ENCODE measurements at places on chromosomes 5 and 9.

DNA sequence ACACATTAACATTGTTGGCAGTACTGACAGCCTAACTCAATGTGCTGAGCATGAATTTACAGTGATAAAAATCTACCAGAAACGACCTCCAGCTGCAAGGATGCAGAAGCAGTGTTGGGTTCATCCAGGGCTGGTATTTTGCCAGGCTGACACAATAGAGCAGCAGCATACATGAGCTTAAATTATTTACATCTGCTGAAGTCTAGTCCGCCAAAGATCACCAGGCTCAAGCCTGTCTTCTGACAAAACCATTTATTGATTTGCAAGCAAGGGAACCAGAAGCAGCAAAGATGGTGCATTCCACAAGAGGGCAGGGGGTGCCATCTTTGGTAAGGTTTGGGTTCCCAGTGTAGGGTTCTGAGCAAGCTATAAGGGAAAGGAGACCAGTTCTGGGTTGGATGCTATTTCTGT is 8.7 kb upstream of the C5orf34 start:
- no peak for DNase-seq

DNA sequence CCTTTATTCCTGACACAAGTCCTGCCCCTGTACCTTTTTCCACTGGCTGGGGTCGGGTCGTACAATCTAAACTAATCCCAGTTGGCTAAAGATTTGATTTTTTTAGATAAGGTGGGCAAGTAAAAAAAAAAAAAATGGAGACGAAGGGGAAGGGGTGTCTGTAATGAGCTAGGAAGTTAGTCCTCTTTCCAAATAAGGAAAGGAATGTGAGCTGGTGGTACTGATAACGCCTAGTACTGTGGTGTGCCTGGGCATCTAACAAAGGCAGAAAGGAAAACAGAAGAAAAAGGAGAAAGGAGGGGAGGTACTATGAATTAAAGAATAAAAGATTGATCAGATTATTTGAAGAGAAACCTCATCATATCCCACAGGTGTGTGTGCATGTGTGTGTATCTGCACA is 21.3 kb downstream of the PRDM9 start:
- DNase-seq, result no peak

DNA sequence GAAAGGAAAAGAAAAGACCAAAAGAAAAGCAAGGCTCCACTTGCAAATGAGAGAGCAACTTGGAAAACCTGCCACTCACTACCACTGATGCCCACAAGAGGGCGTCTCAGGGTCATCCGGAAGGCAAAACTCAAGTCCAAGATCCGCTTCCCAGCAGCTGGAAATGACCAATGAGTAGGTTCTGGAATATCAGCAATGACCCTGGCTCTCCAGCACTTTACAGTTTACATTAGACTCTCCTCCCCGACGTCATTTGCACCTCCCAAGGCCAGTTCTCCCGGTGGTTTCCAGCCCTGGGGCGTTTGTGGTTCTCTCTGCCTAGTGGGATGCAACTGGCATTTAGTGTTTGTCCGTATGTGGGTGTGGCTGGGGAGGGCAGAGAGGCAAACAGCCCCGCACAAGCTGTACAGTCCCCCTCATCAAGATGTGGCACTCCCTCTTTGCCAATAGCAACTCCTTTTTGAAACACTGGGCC is 193.8 kb upstream of the ZNF618 start:
- no peak for DNase-seq

DNA sequence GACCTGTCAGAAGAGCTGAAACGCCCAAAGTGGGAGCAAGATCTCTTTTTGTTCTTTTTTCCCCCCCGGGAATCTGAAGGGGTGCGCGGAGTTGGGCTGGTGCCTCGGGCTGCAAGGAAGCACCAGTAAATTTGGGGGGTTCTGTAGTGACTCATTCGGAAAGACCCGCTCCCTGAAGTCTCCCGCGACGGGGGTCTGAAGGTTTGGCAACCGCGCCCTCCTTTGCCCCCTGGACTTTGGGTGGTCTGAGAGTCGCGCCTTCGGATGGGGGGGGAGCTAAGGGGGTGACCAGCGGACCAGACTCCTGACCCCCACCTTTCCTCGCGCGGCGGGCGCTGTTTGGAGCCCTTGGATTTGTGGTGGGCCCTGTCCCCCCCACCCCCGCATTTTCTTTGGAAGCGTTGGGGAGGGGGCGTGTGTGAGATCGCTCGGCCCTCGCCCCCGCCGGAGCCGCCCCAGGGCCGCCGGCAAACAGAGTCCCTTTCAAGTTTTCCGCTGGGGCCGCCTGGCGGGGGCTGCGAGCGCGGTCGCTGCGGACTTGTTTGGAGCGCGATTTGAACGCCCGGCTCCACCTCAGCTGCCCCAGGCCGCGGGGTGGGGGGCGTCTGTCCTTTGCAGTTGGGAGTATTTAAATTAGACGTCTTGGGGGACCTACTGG is 2.0 kb downstream of the CXXC5 start:
- no peak for DNase-seq

DNA sequence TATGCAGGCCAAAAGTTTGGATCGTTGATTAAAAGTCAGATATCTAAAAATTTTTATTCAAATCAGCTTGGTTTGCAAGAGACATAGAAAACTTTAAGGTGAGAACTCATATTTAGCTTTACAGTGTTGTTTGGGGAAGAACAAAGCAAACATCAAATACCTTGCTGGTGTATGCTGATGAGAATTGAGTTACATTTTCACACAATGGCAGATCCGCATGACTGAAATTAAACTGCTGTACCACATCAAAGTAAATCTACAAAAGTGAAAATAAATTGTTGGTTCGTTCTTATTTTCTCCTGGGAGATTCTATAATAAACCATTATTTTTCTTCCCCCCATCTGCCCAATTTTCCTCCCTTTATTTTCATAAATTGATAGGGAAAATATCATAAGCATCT is 198.2 kb upstream of the PCSK5 start:
- DNase-seq, result no peak

- DNase-seq, result no peak
Observed at GRCh38 chr5:155303120-155303519, 289.6 kb downstream of the KIF4B start.

DNA sequence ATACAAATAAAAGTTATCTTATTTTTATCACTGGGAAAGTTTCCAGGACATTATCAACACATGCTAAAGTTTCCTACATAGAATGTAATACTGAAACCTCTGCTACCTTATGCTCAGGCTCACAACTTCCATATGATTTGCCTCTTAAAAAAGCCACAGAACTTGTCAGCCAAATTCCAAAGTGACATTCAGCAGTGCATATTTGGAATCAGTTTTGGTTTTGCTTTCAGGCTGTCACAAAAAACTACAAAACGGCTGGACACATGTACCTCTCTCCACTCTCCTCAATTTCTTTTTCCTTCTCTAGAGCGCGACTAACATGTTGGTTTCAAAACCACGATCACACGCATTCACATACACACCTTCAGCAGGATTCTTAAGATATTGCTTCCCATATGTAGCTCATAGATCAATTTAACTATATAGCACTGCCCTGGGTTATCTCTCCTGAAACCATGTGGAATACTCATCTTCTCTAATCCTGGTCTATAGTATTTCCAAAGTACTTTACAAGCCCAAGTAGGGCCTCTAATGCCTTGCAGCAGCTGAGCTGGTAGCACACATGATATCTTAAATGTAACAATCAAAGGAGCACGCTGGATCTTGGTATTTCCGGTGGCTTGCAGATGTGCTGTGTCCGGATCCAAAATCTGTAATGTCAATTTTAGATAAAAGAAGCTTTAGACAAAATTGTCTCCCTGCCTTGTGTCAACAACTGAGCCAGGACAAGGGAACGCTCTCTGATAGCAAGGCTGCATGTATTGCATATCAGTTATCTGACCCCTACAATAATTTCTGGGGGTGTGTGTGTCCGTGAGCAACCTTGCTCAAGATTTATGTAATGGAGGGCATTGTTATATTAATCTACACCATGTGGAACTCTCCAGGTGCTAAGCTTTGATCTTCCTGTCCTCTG is 203.2 kb downstream of the DMRT2 start:
- no peak for DNase-seq

GRCh38 chr9:125829743-125830142 is 82.6 kb downstream of the PBX3 start:
- DNase-seq, result no peak

GRCh38 chr9:129280236-129280622 is 102.2 kb upstream of the IER5L start:
- DNase-seq, result no peak

GRCh38 chr9:135791431-135792267 is 89.7 kb downstream of the KCNT1 start:
- no peak for DNase-seq
